ENCODE measurements at places on chromosomes 16 and 17.

DNA sequence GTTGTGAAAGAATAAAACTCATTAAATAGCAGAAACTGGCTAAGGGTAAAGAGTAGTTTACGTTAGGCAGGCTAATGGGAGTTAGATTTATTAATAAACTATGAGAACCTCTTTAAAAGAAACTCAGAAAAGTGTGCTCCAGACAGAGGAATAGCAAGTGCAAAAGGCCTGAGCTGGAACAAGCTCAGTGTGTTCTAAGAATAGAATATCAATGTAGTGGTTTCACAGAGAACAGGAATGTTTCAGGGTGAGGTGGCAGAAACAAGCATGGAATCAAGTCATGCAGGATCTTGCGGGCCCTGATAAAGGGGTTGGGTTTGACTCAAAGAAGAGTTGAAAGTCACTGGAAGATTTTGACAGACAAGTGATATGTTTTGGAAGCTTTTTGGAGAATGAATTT, 164.0 kb upstream of the HS3ST3A1 start:
- no peak for DNase-seq

- DNase-seq = peak; percentile 33
These were observed 22.6 kb upstream of the CBFA2T3 start for GRCh38 chr16:88999457-89000206.

- no peak for DNase-seq
These were observed 359.0 kb upstream of the TBX2 start for GRCh38 chr17:61040666-61041065.

DNA sequence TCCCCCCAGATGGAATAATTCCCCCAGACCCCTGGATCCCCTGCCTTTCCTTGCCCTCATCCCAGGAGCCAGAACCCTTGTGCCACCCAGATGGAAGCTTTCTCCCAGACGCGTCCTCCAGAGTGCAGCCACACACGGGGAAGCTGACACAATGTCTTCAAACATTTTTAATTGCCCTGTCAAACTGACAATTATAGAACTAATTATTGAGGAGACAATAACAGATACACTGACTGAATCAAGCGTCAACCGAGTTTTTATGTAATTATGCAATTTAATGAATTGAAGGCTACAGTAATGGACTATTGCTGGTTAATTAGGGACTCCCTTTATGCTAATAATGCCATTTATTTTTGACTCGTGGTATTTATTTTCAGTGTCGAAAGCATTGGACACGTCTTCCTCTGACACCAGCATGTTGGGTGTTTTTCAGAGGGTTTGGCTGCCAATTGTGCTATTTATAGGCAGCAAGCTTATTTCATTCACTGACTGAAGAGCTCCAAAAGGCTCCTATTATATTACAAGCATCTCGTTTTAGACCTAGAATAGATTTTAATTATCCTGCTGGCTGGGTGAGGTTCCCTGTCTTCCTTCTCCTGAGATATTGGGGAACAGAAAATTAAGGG, 298.2 kb upstream of the C16orf82 start:
- DNase-seq = no peak

GRCh38 chr17:63939884-63940283, 7.8 kb upstream of the CD79B start:
- DNase-seq = no peak

DNA sequence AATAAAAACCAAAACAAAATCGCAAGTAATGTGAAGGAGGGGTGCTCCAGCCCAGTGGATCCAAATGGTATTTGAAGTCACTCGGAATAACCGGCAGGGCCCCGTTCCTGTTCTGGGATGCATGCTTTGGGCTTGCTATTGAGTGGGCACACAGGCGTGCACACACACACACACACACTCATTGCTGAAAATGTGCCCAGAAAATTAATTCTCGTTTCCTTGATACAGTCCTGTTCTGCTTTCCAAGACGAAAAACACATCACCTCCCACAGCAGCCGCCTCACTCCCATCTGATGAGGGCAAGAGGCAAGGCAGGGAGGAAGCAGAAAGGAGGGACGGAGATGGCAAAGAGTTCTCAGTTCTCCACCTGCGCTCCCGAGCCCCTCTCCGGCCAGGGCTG, 62.2 kb upstream of the SDK2 start:
- no peak for DNase-seq

- DNase-seq = no peak
These were observed 86.5 kb downstream of the MYH13 start for GRCh38 chr17:10286324-10286723.

- DNase-seq = no peak
These were observed 601.5 kb upstream of the SOX9 start for GRCh38 chr17:71519285-71519684.

GRCh38 chr17:35496451-35497290, 40.8 kb downstream of the SLFN12L start:
- DNase-seq = no peak

- DNase-seq = no peak
These were observed 17.5 kb upstream of the WFIKKN2 start for GRCh38 chr17:50817838-50818237.

GRCh38 chr17:80650751-80651518, 106.3 kb downstream of the RPTOR start:
- DNase-seq = no peak

DNA sequence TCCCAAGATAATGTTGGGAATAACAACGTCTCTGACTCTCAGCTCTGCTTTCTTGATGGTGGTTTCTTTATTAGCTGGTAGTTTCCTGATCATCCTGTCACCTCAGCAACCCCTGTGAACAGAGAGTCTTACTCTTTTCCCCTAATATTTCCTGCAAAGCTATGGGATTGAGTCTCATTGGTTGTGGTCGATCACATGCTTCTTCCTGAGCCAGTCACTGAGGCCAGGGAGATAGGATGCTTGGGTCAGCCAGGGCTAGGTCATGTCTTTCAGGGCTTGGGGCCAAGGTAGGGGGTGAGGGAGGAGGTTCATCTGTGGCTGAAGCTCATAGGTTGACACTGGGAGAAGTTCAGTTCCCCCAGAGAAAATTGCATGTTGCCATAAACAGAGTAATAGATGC, 114.3 kb downstream of the ABCC1 start:
- no peak for DNase-seq

- no peak for DNase-seq
These were observed 1.6 kb downstream of the RPTOR start for GRCh38 chr17:80546267-80546666.

- peak; percentile 63 for DNase-seq
These were observed 22.0 kb upstream of the GOT2 start for GRCh38 chr16:58755989-58756649.

- DNase-seq = no peak
These were observed 3.6 kb downstream of the APOBR start for GRCh38 chr16:28497861-28498599.

GRCh38 chr16:70569752-70570151, 46.1 kb downstream of the SF3B3 start:
- DNase-seq = no peak

DNA sequence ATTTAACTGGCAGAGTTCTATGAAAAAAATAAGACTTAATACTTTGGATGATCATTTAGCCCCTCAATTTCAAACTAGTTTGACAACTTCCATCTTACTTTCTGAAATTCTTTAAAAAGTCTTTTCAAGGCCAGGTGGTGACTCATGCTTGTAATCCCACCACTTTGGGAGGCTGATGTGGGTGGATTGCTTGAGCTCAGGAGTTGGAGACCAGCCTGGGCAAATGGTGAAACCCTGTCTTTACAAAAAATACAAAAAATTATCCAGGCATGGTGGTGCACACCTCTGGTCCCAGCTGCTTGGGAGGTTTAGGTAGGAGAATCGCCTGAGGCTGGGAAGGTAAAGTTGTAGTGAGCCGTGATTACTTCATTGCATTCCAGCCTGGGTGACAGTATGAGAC, 154.4 kb downstream of the TANC2 start:
- no peak for DNase-seq

- no peak for DNase-seq
These were observed 18.1 kb downstream of the ZNF423 start for GRCh38 chr16:49837688-49838410.

DNA sequence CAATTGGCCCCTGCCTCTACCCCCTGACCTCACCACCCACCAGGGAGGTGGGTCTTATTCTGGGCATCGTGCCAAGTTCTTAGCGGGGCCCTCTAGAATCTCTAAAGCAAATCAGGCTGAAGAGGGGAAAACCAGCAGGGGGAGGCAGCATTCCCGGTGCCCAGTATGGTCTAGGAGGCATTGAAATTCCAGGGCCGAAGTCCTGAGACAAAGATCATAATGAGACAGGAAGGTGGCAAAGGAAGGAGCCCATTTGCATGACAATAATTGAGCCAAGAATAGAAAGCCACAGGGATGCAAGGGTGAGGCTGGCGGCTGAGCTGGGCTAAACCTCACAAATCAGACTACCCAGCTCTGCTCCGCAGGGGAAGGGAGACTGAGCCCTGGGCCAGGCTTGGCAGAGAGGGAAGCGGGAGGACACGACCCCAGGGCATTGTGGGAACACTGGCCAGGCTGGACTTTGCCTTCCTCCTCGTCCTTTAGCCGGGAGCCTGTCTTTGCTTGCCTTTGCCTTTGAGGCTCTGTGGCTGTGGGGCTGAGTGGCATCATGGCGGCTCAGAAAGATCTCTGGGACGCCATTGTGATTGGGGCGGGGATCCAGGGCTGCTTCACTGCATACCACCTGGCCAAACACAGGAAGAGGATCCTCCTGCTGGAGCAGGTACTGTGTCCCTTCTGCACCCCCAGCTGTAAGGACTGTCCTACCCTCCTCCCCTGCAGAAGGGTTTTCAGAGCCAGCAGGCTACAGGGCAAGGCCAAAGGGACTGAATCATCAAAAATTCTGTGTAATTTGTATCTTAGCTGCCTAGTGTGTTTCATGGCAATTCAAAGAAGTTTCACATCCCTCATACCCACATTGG, at the start of gene PIPOX:
Gene PIPOX (plus strand): TSS at position 463 of the 860 bp plus-strand sequence. CDS start 85 bp downstream, at position 548.
- no peak for DNase-seq

GRCh38 chr17:17661834-17662385, 19.3 kb upstream of the RAI1 start:
- no peak for DNase-seq

DNA sequence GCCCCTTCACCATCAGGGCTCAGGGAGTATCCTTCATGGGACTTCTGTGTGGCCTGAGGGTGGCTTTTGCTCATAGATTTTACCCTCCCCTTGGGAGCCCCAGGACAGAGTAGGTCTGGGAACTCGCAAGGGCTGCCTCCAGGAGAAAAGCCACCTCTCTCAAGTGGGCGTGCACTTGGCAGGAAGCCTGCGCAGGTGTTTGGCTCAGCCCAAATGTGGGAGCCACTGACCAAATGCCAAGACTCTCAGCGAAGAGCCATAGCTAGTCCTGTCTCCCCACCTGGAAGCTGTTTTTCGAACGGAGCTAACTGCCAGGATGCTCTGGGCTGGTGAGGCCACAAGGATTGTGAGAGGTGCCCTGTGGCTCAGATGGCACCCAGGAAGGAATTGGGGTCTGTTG, 2.0 kb upstream of the HSD17B2 start:
- no peak for DNase-seq

- no peak for DNase-seq
These were observed 69.2 kb downstream of the PRKCB start for GRCh38 chr16:23905027-23905426.

GRCh38 chr16:8924214-8924613, 39.5 kb downstream of the USP7 start:
- DNase-seq = no peak

DNA sequence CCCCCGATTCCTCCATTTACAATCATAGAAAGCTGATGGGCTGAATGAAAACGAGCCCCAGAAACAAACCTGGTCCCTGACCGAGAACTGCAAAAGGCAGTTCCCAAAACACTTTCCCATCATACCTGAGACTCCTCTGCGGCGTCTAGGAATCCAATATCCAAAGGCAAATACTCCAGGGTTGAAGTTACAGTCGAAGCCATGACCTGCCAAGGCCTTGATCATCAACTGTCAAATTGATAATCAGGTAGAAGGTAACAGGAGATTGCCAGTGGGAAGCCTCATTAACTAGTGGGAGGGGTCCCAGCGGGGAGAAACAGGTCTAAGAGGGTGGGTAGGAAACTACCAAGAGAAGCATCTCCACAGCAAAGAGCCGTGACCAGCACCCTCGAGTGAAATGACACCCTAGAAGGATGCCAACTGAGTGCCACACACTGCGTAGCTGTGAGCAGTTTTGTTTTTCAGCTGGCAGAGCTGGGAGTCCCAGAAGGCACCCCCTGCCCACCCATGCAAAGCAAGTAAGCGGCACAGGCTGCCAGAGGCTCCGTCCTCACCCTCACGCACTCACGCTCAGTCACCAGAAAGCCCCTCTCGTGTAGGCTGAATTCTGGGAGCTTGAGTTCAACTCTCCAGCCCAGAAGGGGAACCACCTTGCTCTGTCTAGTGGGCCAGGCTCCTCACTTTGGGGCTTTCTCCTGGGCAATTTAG, 146.1 kb downstream of the GAS7 start:
- DNase-seq = no peak

GRCh38 chr17:10447026-10447931, 22.1 kb downstream of the MYH4 start:
- no peak for DNase-seq

- DNase-seq = no peak
These were observed 7.1 kb upstream of the SLC5A11 start for GRCh38 chr16:24838554-24839266.

DNA sequence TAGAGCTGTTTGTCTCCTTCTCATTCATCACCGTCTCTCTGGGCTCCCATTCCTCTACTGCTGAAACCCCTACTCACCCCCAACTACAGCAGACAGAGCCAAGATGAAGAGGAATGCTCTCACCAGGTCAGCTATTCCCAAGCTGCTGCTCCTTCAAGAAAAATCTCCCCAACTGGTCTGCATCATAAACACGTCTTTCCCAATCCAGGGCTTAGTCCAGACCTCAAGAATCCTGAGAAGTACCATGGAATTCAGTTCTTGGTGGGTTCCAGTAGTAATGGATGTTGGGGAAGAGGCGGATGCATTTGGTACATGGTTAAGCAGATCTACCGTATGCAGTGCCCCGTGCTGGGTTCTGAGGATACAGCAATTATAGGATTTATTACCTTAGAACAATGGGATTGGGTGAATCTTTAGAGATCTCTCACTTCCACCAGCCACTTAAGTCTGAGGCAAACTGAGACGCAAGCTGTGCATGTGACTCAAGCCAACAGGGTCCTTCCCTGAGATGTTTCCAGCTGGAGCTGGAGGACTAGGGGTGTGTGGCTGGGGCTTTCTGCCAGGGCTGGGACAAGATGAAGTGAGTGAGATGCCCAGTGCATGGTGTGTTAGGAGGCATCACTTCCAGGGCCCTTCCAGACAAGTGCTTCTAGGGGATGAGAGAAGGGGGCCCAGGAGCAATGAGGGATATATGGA, 232.7 kb upstream of the CDH5 start:
- DNase-seq = no peak

- DNase-seq = no peak
These were observed 93.0 kb upstream of the HLF start for GRCh38 chr17:55171634-55172328.

- no peak for DNase-seq
These were observed 6.5 kb downstream of the IRX5 start for GRCh38 chr16:54936979-54937670.

- no peak for DNase-seq
These were observed 879 bp upstream of the LRRC75A start for GRCh38 chr17:16492613-16493530.

- DNase-seq = no peak
These were observed 48.8 kb upstream of the CCL1 start for GRCh38 chr17:34411646-34412421.
